ENCODE measurements at places on chromosomes 7 and 10. TPM values are rescaled to one million over a fixed set of nuclear protein-coding genes. Genes with fewer than 3 reads are reported as not detected.

DNA sequence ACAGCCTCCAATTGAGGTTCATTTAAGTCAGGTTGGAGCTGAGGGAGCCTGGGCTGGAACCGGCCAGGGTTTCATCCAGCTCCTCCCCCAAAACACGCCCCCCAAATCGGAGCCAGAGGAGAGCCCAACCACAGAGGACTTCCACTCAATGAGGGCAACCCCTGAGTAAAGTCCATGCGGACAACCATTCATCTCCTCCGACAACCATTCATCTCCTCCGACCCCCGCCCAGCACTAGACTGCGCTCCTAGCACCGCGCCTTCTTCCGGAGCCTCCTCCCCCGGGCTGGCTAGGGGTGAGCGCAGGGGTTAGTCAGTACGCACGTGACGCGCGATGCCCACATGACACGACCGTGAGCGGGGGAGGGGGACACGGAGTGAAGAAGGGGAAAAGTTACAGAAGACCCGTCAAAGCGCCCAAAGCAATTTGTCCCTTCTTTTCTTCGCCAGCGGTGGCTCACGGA, 1.4 kb downstream of the MAGI2 start:
- peaks cover 52% of the 10 kb centered on the region for H3K27me3 ChIP-seq
- H3K4me3 ChIP-seq = peak overlapping the region; percentile 0
- DNase-seq = no peak
- H3K27ac ChIP-seq = no peak overlapping the region
- H3K36me3 ChIP-seq = peaks cover 2% of the 10 kb centered on the region
- peaks cover 17% of the 10 kb centered on the region for H3K4me1 ChIP-seq

GRCh38 chr10:74969093-74969492, 142.4 kb upstream of the SAMD8 start:
- no peak for DNase-seq
- peaks cover 24% of the 10 kb centered on the region for H3K36me3 ChIP-seq
- H3K27me3 ChIP-seq = no peaks in the 10 kb centered on the region
- H3K4me1 ChIP-seq = peaks cover 30% of the 10 kb centered on the region
- H3K27ac ChIP-seq = no peak overlapping the region

- no peaks in the 10 kb centered on the region for H3K27me3 ChIP-seq
- no peak overlapping the region for H3K27ac ChIP-seq
- no peaks in the 10 kb centered on the region for H3K4me1 ChIP-seq
- no peak for DNase-seq
Observed at GRCh38 chr7:125573126-125573525, 643.5 kb upstream of the POT1 start.

GRCh38 chr10:72834183-72834825, 59.2 kb upstream of the OIT3 start:
- H3K4me1 ChIP-seq = no peaks in the 10 kb centered on the region
- H3K27ac ChIP-seq = no peak overlapping the region
- H3K4me3 ChIP-seq = no peak overlapping the region
- H3K36me3 ChIP-seq = no peaks in the 10 kb centered on the region
- peak; percentile 56 for DNase-seq
- H3K27me3 ChIP-seq = no peaks in the 10 kb centered on the region

- DNase-seq = no peak
- H3K4me1 ChIP-seq = peaks cover 16% of the 10 kb centered on the region
- H3K27me3 ChIP-seq = peaks cover 8% of the 10 kb centered on the region
- H3K36me3 ChIP-seq = peaks cover 4% of the 10 kb centered on the region
- no peak overlapping the region for H3K4me3 ChIP-seq
Observed at GRCh38 chr10:11106621-11107374, 89.1 kb downstream of the CELF2 start.

FFAR4 gene
- total RNA-seq = not detected

LEP gene
- not detected for total RNA-seq

Data from activated CD8-positive, alpha-beta T cell treated with anti-CD3 and anti-CD28 coated beads, Interleukin-2, amount 10 ng/mL, durations not matched to agents 7 days and 5 days (primary cell).